ENCODE measurements at places on chromosomes 4 and X.
A peak's percentile ranks its signal among the peaks of the same experiment; 100 is the strongest.

- no peak for DNase-seq
Observed at GRCh38 chrX:6225911-6226595, 2.6 kb downstream of the NLGN4X start.

DNA sequence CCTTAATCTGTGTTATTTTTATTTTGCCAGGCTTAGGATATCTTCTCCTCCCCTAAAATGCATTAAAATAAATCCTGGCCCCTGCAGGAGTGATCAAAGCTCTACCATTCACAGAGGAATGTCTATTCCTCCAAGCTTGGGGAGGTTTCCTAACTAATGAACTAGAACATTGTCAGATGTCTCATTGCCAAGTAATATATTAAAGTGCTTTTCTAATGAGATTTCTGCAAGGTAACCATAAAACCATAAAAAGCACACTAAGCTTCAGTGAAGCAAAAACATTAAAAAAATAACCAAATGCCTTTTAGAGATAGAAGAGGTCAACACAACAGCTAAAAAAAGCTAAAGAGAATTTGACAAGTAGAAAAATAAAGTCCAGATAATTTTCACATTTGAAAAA, 34.8 kb downstream of the IGFBP7 start:
- no peak for DNase-seq

- DNase-seq = no peak
Observed at GRCh38 chr4:12958436-12958835, 525.7 kb downstream of the RAB28 start.

GRCh38 chrX:136694431-136695087, 46.6 kb downstream of the CD40LG start:
- DNase-seq = peak; percentile 17

GRCh38 chrX:103823591-103823990, 8.5 kb downstream of the RAB9B start:
- no peak for DNase-seq

DNA sequence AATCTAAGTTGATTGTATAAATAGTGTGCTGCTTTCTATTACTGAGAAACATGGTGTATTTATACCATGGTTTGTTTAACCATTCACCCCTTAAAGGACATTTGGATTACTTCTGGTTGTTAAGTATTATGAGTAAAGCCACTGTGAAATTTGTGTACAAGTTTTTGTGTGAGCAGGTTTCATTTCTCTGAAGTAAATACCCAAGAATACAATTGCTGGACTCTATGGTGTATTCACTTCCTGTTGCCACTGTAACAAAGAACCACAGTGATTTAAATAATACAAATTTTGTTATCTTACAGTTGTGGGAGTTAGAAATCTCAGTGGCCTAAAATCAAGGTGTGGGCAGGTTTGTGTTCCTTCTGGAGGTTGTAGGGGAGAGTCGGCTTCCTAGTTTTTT, 869.6 kb downstream of the CCSER1 start:
- no peak for DNase-seq

DNA sequence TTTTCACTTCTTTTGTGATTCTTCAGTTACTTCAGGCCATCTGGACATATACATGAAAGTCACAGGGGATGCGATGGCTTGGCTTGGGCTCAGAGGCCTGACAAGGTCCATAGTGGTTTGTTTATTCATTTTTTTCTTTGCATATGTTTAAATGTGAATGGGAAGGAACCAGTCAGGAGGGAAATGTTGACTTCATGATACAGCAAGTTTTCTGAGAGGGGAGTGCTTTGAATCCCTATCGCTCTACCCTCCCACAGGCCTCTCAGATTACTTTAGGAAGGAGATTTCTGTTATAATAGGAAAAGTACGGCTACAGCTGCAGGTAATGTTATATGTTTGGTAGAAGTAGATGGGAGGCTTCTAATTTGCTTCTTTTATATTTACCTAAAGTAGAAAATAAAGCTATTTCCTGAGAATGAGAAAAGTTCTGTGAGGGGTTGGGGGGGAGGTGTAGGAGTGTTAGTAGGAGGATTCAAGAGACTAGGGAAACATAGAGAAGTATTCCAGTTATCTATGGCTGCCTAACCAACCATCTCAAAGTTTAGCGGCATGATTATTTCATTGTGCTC, 322.9 kb downstream of the RAPGEF2 start:
- DNase-seq = no peak

DNA sequence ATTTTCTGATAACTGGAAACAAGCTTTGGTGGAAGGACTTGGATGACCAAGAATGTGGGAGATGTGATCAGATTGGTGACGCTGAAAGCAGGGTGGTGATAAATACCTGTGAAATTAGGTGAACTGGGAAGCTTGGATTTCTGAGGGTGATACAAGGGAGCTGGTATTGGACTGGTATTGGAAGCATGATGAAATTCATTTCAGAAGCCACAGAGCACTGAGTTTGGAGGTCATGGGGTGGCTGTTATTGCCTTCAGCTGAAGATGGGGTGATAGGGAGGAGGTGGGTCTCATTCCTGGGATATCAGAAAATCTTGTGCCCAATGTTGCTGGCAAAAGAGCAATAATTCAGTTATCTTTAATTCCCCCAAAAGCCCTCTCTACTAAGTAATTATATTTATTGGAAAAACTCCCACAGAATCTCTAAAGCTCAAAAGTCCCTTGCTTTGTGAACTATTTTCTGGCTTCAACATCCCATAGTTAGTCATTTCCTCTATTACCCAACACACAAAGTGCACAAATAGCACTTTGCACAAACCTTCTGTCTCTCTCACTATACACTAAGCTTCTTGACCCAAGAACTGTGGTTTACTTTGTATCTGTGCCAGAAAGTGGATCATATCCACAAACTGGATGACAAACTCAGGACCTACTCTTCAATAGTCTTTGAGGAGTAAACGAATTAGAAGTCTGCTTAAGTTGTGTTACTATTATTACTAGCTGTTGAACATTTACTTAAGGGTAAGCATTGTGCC, 23.1 kb upstream of the CAMK2D start:
- no peak for DNase-seq

DNA sequence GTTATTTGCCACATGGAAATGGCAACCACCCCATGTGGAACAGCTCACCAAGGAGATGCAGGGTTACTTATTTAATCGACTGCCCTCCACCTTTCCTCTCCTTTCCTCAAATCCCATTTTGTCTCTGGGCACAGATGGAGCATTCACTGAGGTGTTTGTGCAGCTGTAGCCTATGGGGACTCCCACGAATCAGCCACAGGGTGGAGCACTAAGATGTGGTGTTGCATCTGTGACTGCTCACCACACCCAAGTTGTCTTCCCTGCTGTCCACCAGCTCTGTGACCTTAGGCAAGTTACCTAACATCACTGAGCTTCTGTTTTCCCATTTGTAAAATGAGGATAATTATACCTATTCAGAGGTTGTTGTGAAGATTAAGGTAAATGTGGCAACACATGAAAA, 252.4 kb upstream of the CPEB2 start:
- DNase-seq = peak; percentile 34

DNA sequence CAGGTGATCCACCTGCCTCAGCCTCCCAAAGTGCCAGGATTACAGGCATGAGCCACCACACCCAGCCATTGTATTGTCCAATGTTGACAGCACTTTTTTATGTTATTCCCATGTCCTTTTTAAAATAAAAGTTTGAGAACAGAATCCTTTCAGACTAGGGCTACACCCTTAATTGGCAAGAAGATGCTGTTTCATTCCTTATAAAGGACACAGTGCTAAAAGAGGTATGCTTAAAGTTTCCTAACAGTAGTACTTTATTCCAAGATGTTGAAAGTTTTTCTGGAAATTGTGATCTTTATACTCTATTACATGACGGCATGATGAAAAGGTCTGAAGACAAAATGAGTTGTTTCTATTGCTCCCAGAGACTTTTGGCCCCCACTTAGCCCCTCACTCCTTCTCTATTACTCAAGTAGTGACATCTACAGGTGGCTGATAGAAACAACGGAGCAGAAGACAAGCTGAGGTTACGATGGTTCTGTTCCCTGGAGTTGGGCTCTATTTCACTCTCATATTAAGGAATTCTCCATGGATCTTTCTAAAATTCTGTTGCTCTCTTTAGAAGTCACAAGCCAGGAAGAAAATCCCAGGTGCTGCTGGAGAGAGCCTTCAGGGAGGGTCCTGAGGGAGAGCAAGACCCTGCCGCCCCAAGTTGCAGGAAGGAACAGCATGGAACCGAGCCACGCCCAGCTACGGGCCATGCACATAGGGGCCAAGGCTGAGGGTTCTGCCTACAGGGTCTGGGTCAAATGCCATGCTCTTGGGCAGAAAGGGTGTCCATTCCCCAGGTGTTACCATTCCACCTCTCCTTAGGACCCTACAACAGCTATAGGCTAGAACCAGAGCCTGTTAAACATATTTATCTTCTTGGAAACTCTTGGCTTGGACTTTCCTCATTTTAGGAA, 22.8 kb downstream of the RPL9 start:
- DNase-seq = no peak

DNA sequence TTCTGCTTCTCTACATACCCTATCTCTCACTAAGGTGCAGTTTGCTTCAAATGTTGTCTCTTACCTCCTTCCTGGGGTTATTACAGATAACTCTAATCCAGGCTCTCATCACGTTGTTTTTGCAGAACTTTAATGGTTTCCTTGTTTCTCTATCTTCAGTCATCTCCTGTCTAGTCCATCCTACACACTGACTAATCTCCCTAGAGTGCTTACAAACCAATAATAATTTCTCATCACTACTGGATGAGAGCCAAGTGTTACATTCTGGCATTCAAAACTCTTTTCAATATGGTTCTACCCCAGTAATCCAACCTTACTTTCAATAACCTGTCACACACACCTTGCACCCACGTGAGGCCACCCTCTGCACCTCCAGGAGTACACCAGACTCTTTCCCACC, 86.1 kb downstream of the SYNPO2 start:
- DNase-seq = no peak

DNA sequence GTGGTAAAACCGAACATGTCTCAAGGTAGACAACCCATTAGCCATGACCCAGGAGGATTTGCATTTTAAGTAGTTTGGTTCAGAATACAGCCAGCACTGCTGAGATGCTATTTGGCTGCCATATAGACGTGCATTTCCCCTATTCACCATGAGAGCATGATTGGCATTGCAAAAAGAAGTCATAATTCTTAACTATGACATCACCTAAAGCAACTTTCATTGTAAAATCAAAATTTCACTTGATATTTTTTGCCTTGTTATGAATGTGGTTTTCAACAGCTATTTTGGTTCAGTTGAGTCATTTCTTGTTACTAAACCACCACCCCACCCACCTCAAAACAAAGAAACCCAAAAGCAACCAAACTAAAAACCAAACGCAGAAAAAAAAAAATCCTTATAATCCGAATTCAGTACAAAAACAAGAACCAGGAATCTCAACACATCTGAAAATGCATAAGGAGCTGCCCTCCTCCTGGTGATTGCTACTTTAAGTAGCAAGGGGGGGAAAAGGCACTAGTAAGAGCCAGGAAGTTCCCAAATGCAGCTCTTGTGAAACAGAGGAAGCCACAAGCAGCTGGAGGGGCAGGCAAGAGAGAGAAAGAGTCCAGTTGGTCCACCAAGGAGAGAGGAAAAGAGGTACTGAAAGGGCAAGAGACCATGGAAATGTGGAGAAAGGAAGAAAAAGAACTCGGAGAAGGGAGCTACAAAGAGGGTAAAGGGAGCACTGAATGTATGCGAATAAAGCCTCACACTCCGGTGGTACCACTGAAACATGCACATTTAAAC, 3.1 kb downstream of the SLITRK4 start:
- DNase-seq = no peak

DNA sequence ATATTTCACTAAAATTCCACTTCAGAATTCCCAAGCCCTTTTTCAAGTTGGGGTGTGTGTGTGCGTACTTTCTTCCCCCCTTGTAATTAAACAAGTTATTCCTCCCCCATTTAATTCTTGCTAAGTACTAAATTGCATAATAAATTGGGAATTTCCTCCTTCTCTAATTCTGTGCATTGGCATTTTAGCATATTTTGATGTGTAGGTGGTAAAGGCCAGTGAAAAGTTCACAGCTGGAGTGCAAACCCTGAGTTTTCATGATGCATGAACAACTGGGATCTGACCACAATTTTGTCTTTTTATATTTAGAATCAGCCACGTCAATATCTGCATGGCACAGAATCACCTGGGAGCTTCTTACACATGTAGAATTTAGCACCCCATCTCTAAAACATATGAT, 18.5 kb downstream of the ANXA3 start:
- DNase-seq = no peak

DNA sequence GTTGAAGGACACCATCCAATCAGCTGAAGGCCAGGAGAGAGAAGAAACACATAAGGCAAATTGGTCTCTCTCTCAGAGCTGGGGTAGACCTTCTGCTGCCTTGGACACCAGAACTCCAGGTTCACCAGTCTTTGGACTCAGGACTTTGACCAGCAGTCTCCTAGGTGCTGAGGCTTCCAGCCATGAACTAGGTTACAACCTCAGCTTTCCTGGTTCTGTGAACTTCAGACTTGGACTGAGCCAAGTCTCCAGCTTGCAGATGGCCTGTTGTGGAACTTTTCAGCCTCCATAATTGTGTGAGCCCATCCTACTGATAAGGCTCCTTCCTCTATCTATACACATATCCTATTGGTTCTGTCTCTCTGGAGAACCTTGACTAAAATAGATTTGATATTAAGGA, 20.6 kb upstream of the BBS12 start:
- DNase-seq = no peak

DNA sequence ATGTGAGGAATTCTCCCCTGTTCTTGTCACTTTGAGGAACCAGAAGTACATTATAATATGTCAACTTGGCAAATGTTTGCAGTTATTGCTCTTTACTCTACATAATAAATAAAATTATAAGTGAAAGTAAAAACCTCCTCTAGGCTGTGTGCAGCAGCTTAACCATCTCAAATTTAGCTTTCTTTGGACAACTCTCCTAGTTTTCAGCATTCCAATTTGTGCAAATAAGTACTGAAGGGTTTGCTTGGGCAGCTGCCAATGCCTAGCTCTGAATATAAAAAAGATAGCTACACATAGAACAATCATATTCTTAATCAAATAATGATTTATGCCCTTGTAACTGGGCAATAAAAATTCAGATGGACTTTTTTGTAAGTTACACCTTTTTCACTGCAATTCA, 82.5 kb downstream of the GASK1B start:
- DNase-seq = no peak

GRCh38 chrX:113929004-113929403, 654.9 kb upstream of the HTR2C start:
- no peak for DNase-seq

DNA sequence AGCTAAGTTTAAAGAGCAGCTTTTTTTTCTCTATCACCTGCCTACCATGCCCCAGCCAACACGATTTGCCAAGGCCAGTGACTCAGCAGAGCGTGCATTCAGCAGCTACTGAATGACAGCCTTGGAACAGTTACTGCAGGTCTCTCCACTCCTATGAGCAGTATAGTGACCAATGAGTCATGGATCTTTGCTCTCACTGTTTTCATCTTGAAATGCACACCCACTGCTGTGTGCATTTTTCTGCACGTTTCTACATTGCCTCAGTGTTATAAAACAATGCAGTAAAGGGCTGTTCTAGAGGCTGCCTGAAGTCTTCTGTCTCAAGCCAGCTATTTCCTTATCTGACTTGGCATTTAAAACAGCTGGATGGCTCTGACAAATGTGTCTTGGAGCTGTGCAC, 66.0 kb upstream of the C4orf54 start:
- DNase-seq = peak; percentile 19

GRCh38 chrX:71992711-71993110, 82.1 kb downstream of the NHSL2 start:
- peak; percentile 68 for DNase-seq
